ENCODE measurements at places on chromosomes 16 and 17. TPM values are rescaled to one million over a fixed set of nuclear protein-coding genes. Genes with fewer than 3 reads are reported as not detected.

Gene RHOT1
- total RNA-seq = 19.2 TPM

Gene ZG16B
- total RNA-seq = 0.43 TPM

Gene CNGB1
- total RNA-seq = not detected

Gene CACNG1
- total RNA-seq = not detected

Gene DNAAF1
- 0.38 TPM for total RNA-seq

Gene SLC47A1
- total RNA-seq = not detected

Gene HP
- 0.69 TPM for total RNA-seq

Gene ZG16
- total RNA-seq = 3.1 TPM

Gene ITGAL
- total RNA-seq = 9.1 TPM

Gene MATCAP1
- total RNA-seq = 7.0 TPM

Gene ATP1B2
- 1.2 TPM for total RNA-seq

Gene GFAP
- total RNA-seq = 0.57 TPM

Gene RNF227
- total RNA-seq = 2.8 TPM

Gene CCL18
- 0.98 TPM for total RNA-seq

Gene GPR139
- not detected for total RNA-seq

Gene CCL17
- not detected for total RNA-seq

Gene STRADA
- 12.5 TPM for total RNA-seq

Gene TP53TG3F
- not detected for total RNA-seq

All from pancreas (tissue), 10 donors.